ENCODE measurements at places on chromosomes 2 and 18.

- DNase-seq: no peak
Observed at GRCh38 chr2:241036397-241036963, 38.1 kb downstream of the SNED1 start.

- no peak for DNase-seq
Observed at GRCh38 chr2:118169359-118170005, 81.2 kb downstream of the INSIG2 start.

GRCh38 chr18:9989481-9989880 is 75.7 kb downstream of the VAPA start:
- no peak for DNase-seq

- no peak for DNase-seq
Observed at GRCh38 chr2:73091696-73092095, 20.2 kb upstream of the SFXN5 start.

GRCh38 chr2:74864728-74865722 is 31.1 kb downstream of the HK2 start:
- no peak for DNase-seq

All from activated naive CD4-positive, alpha-beta T cell (primary cell).